Activated CD4-positive, alpha-beta T cell treated with anti-CD3 and anti-CD28 coated beads, Interleukin-2, amount 50 U/mL, for 16 hours (primary cell): ENCODE measurements at places on chromosomes 7 and 10.
A peak's percentile ranks its signal among the peaks of the same experiment; 100 is the strongest.

- DNase-seq, result no peak
These were observed 142.7 kb downstream of the TNS3 start for GRCh38 chr7:47439181-47439667.

DNA sequence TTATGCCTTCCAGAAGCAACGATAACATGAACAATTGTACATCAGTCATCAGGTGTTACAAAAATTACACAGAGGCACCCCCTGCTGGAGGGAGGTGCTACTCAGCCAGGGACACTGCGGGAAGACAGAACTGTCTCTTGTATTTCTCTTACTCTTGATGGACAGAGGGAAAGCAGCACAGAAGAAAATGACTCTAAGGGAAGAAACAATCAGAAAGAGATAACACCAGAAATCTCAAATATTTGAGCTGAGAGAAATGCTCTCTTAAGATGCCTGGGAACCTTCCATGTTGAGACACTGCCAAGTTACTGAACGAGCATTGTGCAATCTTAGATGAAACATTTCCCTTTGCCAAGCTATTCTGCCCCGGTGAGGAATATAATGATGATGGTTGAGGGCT is 227.6 kb upstream of the NPSR1 start:
- DNase-seq, result no peak

DNA sequence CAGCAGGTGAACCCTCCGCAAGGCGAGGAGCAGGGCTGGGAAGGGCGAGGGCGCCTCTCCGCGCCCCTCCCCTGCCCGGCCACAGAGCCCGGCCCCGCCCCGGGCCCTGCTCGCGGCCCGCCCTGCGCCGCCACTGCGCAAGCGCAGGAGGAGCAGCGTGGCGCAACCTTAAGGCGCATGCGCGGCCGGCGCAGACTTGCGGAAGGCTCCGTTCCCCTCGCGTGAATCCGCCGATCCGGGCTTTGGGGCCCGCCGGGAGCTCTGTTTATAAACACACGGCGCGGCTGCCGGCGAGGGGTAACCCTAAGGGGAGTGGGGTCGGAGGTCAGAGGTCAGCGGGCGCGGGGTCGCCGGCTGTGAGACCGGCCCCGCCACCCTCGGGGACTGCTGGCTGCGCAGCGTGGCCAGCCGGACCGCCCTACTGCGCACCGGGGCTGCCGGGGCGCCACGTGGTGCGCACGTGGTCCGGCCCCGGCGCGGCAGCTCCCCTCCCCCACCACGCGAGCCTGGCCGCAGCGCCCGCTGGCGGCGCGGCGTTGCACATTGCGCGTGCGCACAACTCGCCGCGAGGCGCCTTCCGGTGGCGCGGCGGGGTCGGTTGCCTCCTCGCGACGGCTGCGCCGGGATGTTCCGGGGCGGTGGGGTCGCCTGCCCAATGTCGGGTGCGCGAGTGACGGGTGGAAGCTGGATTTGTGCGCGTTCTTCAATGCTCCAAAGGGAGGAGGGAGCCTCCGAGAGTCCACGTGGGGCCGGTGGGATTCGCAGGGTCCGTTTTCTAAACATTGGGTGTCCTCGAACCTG is 40.2 kb upstream of the FOXK1 start:
- peak; percentile 93 for DNase-seq

GRCh38 chr7:98352621-98353020 is 48.3 kb downstream of the BAIAP2L1 start:
- no peak for DNase-seq

DNA sequence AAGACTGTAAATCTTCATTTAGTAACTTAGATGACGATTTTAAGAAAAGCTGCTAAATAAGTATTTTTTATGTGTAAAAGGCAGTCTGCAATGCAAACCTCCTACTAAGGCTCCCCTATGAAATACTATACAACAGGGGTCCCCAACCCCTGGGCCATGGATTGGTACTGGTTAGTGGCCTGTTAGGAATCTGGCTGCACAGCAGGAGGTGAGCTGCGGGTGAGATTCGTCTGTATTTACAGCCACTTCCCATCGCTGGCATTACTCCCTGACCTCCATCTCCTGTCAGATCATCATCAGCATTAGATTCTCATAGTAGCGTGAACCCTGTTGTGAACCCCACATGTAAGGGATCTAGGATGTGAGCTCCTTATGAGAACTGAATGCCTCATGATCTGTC is 580.4 kb downstream of the MAGI2 start:
- DNase-seq, result no peak

DNA sequence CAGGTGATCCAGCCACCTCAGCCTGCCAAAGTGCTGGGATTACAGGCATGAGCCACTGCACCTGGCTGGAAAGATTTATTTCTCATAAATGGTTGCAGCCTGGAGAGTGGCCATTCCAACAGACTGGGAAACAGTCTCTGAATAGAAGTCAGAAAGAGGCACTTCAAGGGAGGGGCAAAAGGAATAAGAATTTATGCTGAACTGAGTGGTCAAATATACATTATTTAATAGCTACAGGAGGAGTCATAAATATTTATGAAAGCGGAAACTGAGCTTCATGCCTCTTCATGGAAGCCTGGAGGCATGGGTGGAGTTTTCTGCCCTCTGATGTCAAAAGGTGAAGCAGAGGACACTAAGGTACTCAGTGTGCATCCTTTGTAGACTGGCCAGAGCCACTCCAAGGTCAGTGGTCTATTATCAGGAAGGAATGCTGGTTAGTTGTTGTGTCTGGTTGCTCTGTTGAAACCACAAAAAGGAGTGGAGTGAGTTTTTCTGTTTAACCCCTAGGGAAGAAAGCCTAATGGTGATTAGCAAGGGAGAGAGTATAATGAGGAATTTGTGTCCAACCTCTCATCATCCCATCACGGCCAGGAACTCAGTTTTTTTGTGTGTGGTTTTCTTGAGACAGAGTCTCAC is 9.3 kb upstream of the NRBF2 start:
- DNase-seq, result no peak

GRCh38 chr10:5949009-5949759 is 28.2 kb downstream of the IL15RA start:
- peak; percentile 31 for DNase-seq

- DNase-seq, result no peak
These were observed 19.8 kb downstream of the MDFIC start for GRCh38 chr7:114941692-114942091.

- peak; percentile 36 for DNase-seq
These were observed 51.4 kb downstream of the PLPP4 start for GRCh38 chr10:120508393-120508792.

DNA sequence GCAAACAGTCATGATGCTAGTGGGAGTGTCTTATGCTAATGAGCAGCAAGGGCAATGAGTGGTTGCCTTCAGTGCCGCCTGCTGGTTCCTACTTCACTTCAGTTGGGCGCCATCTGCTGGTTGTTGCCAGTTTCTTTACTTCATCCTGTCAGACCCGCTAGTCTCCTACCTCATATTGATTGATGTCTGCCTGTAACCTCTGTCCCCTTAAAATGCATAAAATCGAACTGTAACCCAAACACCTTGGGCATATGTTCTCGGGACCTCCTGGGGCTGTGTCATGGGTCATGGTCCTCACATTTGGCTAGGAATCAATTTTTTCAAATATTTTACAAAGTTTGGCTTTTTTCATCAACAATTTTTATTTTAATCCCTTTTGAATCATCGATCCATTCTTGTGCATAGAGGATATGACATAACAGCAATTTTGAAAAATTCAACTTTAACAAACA is 62.8 kb upstream of the C7orf33 start:
- DNase-seq, result peak; percentile 92

GRCh38 chr10:22900841-22901601 is 26.8 kb upstream of the ARMC3 start:
- no peak for DNase-seq

DNA sequence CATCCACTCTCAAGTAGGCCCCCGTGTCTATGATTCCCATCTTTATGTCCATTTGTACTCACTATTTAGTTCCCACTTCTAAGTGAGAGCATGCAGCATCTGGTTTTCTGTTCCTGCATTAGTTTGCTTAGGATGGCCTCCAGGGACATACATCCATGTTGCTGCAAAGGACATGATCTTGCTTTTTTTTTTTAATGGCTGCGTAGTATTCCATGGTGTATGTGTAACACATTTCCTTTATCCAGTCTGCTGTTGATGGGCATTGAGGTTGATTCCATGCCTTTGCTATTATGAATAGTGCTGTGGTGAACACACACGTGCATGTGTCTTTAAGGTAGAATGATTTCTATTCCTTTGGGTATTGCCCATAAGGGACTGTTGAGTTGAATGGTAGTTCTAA is 67.8 kb downstream of the SFMBT2 start:
- DNase-seq, result no peak

DNA sequence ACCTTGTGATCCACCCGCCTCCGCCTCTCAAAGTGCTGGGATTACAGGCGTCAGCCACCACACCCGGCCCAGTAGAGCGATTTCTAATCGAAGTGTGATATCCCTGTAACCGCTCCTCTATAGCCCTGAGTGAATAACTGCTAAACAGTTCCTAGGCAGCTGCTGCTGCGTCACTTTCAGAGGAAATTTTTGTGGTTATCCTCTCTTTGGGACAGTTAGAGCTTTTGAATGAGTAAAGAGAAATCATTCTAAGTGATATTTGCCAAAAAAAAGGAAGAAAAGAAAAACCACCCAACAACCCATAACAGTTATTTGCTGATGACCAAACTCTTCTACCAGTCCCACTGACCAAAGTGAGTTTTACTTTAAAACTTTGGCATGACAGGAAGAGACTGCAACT is 59.9 kb downstream of the MKX start:
- DNase-seq, result no peak

DNA sequence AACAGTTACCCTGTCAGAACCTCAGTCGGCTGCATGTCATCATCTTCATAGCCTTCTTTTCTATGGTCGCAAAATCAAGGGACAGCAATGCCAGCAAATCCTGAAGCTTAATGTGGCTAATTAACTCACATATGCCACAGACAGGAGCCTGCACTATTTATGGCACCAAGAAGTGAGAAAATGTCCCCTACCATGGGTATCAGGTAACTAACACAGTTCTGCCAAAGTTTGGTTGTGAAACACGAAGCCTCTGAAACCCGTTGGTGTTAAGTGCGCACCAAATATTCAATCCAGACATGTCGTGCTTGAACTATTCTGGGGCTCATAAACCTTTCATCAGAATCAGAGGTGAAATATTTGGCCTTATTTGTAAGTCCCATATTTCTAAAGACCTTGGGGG is 63.3 kb downstream of the EVX1 start:
- DNase-seq, result no peak

- DNase-seq, result no peak
These were observed 71.7 kb downstream of the COBL start for GRCh38 chr7:51244885-51245284.

GRCh38 chr10:123462756-123463155 is 203.4 kb upstream of the GPR26 start:
- no peak for DNase-seq

DNA sequence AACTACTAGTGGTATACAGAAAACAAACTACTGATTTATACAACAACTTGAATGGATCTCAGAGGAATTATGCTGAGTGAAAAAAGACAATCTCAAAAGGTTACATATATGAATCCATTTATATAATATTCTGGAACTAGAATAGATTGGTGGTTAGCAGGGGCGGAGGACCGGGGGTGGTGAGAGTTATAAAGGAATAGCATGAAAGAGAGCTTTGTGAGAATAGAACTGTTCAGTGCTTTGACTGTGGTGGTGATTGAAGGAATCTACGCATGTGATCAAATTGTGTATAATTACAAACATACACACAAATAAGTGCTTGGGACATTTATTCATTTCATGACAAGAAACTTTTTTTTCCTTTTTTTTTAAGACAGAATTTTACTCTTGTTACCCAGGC is 19.6 kb downstream of the RAB19 start:
- DNase-seq, result no peak

- DNase-seq, result no peak
These were observed 129.6 kb downstream of the SMURF1 start for GRCh38 chr7:99014113-99014985.

DNA sequence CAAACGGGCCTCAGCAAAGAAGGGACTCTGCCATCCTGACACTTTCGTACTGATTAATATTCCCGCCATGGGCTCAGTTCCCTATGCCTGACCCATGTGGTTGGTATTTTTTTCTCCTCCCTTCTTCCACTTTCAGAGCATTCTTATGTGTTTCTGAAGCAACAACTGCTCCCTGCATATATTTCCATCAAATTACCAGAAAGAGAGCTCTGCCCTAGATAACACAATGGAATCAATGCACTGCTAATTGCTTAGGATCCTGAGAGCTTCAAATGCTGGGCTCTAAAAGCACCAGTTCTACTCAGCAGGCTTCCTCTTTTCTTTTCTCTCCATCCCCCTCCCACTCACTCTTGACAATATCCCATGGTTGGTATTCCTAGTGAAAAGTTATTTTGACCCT is 5.3 kb downstream of the TECTB start:
- no peak for DNase-seq

- DNase-seq, result no peak
These were observed 38.5 kb downstream of the C1GALT1 start for GRCh38 chr7:7220821-7221220.

GRCh38 chr7:2143981-2144595 is 88.7 kb downstream of the MAD1L1 start:
- no peak for DNase-seq

GRCh38 chr7:20158684-20159083 is 58.5 kb downstream of the MACC1 start:
- no peak for DNase-seq

GRCh38 chr7:41501006-41501405 is 201.9 kb downstream of the INHBA start:
- DNase-seq, result no peak

GRCh38 chr10:52221923-52222322 is 92.2 kb upstream of the DKK1 start:
- DNase-seq, result no peak

GRCh38 chr7:20064181-20064970 is 152.8 kb downstream of the MACC1 start:
- DNase-seq, result no peak

GRCh38 chr10:128606055-128606454 is 479.8 kb upstream of the MKI67 start:
- no peak for DNase-seq

DNA sequence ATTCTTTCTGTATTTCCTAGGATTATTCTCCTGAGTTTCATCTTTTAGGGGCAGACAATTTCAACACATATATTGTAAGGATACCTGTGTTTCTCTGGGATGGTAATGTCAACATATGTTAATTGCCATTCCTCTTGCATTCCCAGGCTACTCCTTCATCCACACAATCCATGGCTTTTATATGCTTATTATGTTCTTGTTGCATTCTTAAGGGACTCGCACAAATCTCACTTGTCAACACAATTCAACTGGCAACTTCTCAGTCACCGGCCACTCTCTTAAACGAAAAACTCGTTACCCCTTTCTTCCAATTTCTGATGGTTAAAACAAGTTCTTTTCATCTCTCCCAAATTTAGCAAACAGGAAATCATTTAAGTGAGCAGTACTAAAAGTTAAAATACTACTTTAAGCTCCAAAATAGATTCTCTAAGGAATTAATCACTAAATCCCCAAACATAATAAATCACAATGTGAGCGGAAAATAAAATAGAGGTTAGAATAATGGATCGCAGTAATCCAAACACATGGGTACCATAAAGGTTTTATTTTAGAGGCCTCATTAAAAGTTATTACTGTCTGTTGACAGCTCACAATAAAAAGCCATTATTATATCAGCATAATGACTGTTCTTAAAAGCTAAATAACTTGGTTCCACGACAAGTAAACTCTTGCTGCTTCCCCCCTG is 223.2 kb downstream of the ELMO1 start:
- no peak for DNase-seq
